ENCODE measurements at places on chromosomes 5 and 9.

DNA sequence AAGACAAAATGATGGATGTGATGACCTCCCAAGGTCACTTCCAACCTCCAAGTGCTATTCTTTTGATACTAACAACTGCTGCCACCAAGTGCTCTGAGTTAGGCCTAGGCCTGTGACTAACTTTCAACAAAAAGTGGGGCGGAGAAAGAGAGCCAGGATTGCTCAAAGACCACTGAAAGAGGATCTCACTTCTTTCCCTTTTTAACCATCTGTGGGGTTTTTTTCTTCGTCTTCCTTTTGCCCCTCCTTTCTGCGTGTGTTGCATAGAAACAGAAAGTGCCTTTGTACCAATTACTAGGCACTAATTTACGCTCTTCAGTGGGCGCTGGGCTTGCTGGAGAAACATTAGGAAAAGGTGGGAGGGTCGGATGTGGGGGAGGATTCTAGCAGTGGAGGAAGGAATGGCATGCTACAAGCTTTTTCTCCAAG is 8.0 kb downstream of the KLF9 start:
- DNase-seq: peak; percentile 56

GRCh38 chr9:113781896-113782295 is 94.2 kb upstream of the ZNF618 start:
- no peak for DNase-seq

DNA sequence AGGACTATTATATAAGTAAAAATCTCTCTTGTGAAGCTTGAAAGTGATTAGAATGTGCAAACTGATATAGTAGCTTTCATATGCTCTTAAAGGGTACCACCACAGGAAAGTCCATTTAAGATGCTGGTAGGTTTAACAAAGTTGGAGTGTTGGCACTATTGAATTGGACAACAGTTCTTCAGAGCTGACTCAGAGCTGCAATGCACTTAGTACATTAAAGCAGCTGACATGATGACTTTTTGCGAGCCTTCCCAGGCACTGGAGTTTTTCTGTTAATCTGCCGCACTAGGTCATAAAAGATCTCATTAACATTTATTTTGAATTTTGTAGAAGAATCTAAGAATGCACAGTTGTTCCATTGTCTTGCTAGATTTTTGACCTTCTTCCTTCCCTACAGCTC is 243.8 kb downstream of the ADAMTSL1 start:
- DNase-seq: no peak

DNA sequence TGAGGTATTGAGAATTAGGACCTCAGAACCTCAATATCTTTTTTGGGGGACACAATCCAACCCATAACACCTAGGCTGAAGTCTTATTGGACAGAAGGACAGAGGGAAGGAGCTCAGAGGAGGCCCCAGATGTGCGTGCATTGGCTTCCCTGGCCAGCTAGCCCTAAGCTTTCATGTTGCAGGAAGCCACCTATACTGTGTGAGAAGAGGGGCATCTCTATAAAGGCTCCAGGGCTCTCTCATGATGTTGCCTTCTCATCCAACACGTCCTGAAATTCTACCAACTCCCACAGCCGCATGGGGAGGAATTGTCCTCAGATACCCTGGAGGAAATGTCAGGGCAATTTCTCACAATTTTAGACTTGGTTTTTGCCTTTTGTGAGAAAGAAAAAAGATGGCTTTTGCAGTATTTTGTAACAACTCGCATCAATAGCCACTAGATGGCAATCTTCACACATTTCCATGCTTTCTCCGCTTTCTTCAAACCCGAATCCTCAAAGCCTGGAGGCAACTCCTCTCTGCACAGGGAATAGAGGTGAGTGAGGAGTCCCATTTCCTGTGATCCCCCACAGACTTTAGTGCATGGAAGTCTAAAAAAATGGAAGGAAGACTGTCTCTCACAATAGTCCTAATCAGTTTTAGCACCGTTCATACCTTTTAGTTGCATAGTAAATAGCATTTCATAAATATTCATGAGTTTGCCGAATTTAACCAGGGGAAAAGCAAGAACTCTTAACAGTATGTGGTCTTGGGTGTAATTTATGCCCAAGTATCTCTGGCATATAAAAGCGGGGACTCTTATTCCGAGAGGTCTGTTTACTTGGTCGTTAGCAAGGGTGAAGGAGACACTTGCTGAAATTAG is 7.4 kb upstream of the PPP3R2 start:
- peak; percentile 36 for DNase-seq

- DNase-seq: no peak
Measured at GRCh38 chr9:123660691-123661466, 269.0 kb downstream of the DENND1A start.

- no peak for DNase-seq
Measured at GRCh38 chr9:109224751-109225150, 57.7 kb upstream of the FRRS1L start.

GRCh38 chr9:128393970-128394369 is 22.8 kb downstream of the URM1 start:
- no peak for DNase-seq

- no peak for DNase-seq
Measured at GRCh38 chr5:74337984-74338310, 302.6 kb downstream of the ENC1 start.
